ENCODE measurements at places on chromosomes 3 and 15. TPM values are rescaled to one million over a fixed set of nuclear protein-coding genes. Genes with fewer than 3 reads are reported as not detected.

GRCh38 chr3:191770541-191770940 is 309.6 kb downstream of the PYDC2 start:
- H3K4me1 ChIP-seq = no peaks in the 10 kb centered on the region
- no peak for DNase-seq
- no peaks in the 10 kb centered on the region for H3K36me3 ChIP-seq

- H3K27ac ChIP-seq = no peak overlapping the region
- H3K36me3 ChIP-seq = no peaks in the 10 kb centered on the region
- no peak overlapping the region for H3K4me3 ChIP-seq
- DNase-seq = no peak
- H3K4me1 ChIP-seq = no peaks in the 10 kb centered on the region
These were observed 54.7 kb downstream of the FAM174B start for GRCh38 chr15:92600856-92601255.

DNA sequence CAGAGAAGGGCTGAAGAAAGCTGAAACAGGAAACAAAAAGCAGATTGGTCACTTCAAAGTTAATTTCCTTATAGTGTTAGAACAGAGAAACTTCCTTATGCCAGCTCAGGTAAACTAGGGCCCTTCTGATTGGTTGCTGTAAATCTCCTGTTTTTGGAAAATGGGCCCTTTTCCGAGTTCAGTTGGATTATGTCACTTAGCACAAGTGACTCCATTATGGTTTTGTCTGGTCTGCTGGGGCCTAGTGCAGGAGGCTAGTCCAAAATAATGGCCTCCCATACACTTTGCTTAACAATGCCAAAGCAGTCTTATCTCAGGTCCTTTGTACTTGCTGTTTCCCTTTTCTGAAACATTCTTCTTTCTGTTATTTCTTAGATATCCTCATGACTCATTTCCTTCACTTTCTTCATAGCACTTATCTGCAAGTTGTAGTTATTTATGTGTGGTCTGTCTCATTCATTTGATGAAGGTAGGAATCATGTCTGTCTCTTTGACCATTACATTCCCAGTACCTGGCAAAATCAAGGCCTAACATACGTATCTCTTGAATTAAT is 7.7 kb upstream of the DCP1A start:
- no peaks in the 10 kb centered on the region for H3K27me3 ChIP-seq
- DNase-seq = no peak
- H3K36me3 ChIP-seq = no peaks in the 10 kb centered on the region
- H3K27ac ChIP-seq = no peak overlapping the region
- H3K4me3 ChIP-seq = no peak overlapping the region

DNA sequence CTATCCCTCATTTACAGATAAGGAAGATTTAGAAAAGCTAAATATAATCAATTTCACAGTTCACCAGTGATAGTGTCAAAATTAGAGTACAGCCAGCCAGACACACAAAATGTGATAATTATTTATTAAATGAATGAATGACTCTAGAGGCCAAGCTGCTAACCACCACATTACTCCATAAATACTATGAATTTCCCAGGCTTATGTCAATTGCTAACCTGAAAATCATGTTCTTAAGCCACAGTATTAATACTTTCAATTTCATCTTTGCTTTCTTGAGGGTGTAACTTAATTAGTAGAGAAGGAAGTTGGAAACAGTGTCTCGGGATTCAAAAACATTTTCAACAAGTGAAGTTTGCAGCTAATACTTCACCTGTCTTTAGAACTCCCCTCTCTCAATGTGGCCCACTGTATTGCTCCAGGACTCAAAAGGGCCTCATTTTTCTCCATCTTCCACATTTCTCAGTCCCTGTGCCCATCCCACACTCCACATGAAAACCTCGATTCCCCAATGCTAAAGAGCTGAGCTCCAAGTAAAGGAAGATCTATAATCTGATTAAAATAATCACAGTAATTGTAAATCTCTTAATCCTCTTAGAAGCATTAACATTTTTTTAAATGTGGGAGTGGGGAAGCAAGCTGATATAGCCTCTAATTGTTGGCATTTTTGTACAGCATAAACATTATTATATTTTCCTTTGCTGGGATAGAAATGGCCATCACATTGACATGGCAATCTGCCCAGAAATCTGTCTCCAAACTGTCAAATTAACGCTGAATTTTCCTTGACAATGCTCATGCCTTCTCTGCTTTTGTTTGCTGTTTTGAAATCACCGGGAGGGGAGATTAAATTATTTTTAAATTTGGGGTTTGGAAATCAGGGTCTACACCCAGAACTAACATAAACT is 765.1 kb downstream of the ROBO1 start:
- H3K36me3 ChIP-seq = no peaks in the 10 kb centered on the region
- H3K4me1 ChIP-seq = peaks cover 5% of the 10 kb centered on the region
- DNase-seq = no peak
- no peaks in the 10 kb centered on the region for H3K27me3 ChIP-seq

DNA sequence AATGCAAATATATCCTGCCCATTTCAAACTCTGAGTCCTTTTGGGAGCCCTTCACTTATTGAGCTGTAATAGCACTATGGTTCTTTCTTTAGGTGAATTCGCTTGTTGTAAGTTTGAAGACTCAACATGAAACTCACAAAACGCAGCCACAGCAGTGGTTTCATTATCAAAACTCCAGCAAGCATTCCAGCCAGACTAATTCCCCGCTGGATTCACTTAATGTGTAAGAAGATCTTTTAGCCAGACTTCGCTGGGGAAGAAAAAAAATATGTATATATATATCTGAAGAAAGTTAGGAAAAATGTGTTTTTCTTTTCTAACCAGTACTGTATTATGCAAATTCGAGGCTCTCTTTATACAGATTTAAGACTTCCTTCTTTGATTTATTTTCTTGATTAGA is 241.1 kb downstream of the WNT5A start:
- H3K27ac ChIP-seq = no peak overlapping the region
- no peaks in the 10 kb centered on the region for H3K4me1 ChIP-seq
- no peak overlapping the region for H3K4me3 ChIP-seq
- H3K36me3 ChIP-seq = no peaks in the 10 kb centered on the region

- DNase-seq = no peak
- H3K4me1 ChIP-seq = no peaks in the 10 kb centered on the region
- no peaks in the 10 kb centered on the region for H3K27me3 ChIP-seq
- no peak overlapping the region for H3K27ac ChIP-seq
These were observed 5.4 kb upstream of the THSD4 start for GRCh38 chr15:71109905-71110304.

GRCh38 chr3:23985747-23986544 is 40.9 kb downstream of the NR1D2 start:
- no peak overlapping the region for H3K4me3 ChIP-seq
- peaks cover 18% of the 10 kb centered on the region for H3K4me1 ChIP-seq
- H3K36me3 ChIP-seq = no peaks in the 10 kb centered on the region
- H3K27me3 ChIP-seq = no peaks in the 10 kb centered on the region
- DNase-seq = no peak

DNA sequence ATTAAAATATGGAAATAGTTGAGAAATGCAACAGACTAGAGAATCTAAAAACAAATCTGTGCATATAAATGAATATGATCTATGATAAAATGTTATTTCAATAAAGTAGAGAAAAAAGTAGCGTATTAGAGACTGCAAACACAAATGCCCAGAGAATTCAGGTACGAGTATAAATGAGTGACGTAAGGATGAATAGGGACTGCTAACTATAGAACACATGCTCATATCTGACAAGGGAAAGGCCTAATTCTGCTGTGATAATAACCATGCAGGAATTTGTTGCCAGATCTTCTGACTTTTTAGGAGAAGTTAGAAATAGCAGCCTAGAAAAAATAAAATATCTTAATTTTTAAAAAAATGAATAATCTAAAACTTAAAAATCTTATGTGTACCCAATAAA is 73.1 kb downstream of the ESYT3 start:
- no peak for DNase-seq
- H3K36me3 ChIP-seq = peaks cover 26% of the 10 kb centered on the region
- H3K27me3 ChIP-seq = no peaks in the 10 kb centered on the region
- no peak overlapping the region for H3K27ac ChIP-seq

DNA sequence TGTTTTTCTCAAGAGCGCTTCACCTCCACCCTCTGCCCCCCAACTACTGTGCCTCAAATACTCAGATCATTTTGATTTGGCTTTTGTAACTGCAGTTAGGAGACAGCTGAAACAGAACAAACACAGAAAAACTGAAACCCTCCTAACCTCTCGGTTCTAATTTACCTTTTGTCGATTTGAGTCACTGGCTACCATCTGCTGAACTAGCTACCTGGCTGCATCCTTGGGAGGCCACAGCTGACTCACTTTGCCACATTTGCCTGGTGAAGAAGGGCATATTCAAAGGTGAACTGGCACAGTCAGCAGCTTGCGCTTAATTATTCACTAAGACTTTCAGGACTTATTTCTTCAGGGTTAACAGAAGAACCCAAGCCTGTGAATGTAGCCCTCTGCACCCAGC is 117.7 kb downstream of the FOXB1 start:
- no peaks in the 10 kb centered on the region for H3K4me1 ChIP-seq
- no peak overlapping the region for H3K4me3 ChIP-seq
- no peaks in the 10 kb centered on the region for H3K36me3 ChIP-seq
- no peak overlapping the region for H3K27ac ChIP-seq
- no peak for DNase-seq
- H3K27me3 ChIP-seq = peaks cover 34% of the 10 kb centered on the region

DNA sequence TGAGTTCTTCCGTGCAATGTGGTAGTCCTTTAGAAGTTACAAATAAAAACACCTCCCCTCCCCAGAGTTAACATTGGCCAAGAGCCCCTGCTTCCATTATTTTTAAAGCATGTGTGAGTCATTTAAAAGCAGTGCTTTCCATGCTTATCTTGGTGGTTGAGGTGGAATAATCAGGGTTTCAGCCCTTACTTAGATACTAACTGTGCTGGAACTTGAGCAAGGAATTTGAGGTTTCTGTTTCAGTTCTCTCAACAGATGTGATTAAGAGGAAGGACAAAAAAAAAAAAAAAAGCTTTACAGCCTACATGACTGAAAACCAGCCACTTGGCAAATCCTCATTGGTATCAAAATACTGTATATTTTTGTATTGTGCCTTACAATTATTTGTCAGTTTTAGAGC is 64.5 kb downstream of the CGNL1 start:
- H3K27me3 ChIP-seq = no peaks in the 10 kb centered on the region
- DNase-seq = no peak
- H3K4me1 ChIP-seq = no peaks in the 10 kb centered on the region

- no peak overlapping the region for H3K4me3 ChIP-seq
- no peaks in the 10 kb centered on the region for H3K27me3 ChIP-seq
- H3K36me3 ChIP-seq = no peaks in the 10 kb centered on the region
These were observed 124.7 kb upstream of the RAD18 start for GRCh38 chr3:9087831-9088413.

DNA sequence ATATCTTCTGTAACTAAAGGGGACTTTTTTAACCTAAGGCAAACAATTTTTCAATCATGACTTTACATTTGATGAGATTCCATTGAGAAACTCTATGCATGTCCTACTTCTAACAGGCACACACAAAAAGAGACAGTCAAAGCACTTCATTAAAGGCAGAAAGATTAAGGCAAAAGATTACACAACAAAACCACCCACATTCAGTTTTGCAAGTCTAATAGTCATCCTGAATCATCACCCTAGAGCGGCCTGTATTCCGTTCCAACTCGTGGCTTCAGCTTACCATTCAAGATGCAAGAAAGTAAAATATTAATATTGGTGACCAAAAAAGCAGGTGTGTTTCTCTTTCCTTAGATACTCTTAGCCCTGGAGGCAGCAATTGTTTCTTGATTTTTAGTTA is 205.9 kb downstream of the P3H2 start:
- H3K4me1 ChIP-seq = no peaks in the 10 kb centered on the region
- H3K27me3 ChIP-seq = no peaks in the 10 kb centered on the region
- H3K36me3 ChIP-seq = no peaks in the 10 kb centered on the region
- H3K27ac ChIP-seq = no peak overlapping the region

- H3K27ac ChIP-seq = no peak overlapping the region
- H3K4me3 ChIP-seq = no peak overlapping the region
- no peaks in the 10 kb centered on the region for H3K27me3 ChIP-seq
- no peaks in the 10 kb centered on the region for H3K4me1 ChIP-seq
- DNase-seq = no peak
These were observed 52.7 kb upstream of the MRPL3 start for GRCh38 chr3:131555456-131555855.

GRCh38 chr15:53226559-53226958 is 436.4 kb upstream of the ONECUT1 start:
- no peak overlapping the region for H3K27ac ChIP-seq

DNA sequence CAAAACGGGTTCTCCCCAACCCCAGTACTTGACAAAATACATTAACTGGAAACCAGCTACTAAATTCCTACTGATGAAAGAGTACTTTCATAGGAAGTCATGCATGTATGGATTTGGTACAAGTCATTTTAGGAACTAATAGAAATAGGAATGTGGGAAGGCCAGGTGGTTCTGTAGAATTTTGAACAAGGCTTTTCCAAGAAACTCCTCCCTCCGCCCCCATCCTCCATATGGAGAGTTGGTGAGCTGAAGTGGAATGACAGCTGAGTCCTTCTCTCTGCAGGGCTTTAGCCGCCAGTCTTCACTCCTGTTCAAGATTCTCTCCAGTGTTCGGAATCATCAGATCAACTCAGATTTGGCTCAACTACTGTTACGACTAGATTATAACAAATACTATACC is 33.2 kb downstream of the TUBGCP4 start:
- H3K36me3 ChIP-seq = peaks cover 86% of the 10 kb centered on the region
- H3K4me1 ChIP-seq = peaks cover 19% of the 10 kb centered on the region
- no peak overlapping the region for H3K4me3 ChIP-seq
- H3K27me3 ChIP-seq = no peaks in the 10 kb centered on the region

The VIPR1 gene
- 43.8 TPM for polyA plus RNA-seq

The FYCO1 gene
- 15.0 TPM for polyA plus RNA-seq

The TTC21A gene
- 0.60 TPM for polyA plus RNA-seq

The ENTPD3 gene
- polyA plus RNA-seq = 4.6 TPM

The P2RY13 gene
- 0.60 TPM for polyA plus RNA-seq

The GUCA1C gene
- not detected for polyA plus RNA-seq

The FAM107A gene
- polyA plus RNA-seq = 18.1 TPM

The GCNT3 gene
- 126 TPM for polyA plus RNA-seq

The KATNBL1 gene
- polyA plus RNA-seq = 15.7 TPM

The DPPA2 gene
- polyA plus RNA-seq = not detected

The ARPP21 gene
- not detected for polyA plus RNA-seq

The SV2B gene
- polyA plus RNA-seq = 2.0 TPM
